NCI-H524 (cell line): ENCODE measurements at places on chromosomes 3 and 15.

- DNase-seq = no peak
These were observed 20.0 kb downstream of the SLC28A1 start for GRCh38 chr15:84904419-84904818.

- DNase-seq = no peak
These were observed 16.1 kb upstream of the TMEM115 start for GRCh38 chr3:50375258-50375931.

DNA sequence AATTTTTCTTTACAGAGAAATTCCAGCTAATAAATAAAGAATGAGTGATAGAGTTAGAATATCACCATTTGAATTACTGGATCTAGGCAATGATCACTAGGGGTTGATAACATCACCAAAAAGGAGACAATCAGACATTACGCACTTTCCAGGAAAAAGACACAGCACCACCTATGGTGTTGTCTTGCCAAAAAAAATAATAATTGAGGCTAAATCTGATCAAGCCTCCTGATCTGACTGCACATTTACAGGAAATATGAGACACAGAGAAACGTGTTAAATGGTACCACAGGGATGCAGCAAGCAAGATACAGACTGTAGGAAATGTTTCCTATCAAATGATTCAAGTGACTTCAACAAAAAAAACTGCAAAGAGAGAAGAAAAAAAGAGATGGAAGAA, 92.8 kb downstream of the EOMES start:
- no peak for DNase-seq

DNA sequence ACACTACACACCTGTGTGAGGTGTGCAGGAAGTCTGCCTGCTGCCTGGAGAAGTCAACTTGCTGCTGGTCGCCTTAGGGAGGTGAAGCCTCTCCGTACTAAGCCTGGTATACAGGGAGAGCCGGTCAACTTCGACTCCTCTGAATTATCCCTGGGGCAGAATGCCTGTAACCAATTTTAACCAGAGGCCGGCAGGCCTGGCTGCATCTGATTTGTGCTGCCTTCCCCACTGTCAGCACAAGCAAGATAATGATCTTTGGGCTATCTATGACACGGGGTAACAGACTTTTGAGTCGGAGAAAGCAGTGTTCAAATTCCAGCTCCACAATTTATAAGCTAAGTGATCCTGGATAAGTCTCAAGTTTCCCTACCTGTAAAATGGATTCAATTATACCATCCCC, 42.3 kb downstream of the MAGEF1 start:
- DNase-seq = no peak

DNA sequence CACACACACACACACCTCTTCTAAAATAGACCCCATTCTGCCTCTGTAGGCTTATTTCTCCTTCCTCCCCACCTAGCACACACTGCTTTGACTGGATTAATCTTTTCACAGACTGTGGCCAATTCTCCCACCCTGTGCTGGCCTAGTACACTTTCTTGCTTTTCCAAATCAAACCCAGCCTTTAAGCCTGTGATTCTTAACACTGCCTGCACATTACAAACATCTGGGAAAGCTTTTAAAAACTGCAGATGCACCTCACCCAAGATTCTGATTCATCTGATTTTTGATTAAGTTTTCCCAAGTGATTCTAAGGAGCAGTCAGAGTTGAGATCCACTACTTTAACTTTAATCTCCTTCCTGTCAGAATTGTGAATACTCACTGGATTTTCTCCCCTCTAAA, 12.8 kb downstream of the CSNK1G1 start:
- no peak for DNase-seq

- no peak for DNase-seq
These were observed 19.4 kb downstream of the RTP3 start for GRCh38 chr3:46517016-46517783.

DNA sequence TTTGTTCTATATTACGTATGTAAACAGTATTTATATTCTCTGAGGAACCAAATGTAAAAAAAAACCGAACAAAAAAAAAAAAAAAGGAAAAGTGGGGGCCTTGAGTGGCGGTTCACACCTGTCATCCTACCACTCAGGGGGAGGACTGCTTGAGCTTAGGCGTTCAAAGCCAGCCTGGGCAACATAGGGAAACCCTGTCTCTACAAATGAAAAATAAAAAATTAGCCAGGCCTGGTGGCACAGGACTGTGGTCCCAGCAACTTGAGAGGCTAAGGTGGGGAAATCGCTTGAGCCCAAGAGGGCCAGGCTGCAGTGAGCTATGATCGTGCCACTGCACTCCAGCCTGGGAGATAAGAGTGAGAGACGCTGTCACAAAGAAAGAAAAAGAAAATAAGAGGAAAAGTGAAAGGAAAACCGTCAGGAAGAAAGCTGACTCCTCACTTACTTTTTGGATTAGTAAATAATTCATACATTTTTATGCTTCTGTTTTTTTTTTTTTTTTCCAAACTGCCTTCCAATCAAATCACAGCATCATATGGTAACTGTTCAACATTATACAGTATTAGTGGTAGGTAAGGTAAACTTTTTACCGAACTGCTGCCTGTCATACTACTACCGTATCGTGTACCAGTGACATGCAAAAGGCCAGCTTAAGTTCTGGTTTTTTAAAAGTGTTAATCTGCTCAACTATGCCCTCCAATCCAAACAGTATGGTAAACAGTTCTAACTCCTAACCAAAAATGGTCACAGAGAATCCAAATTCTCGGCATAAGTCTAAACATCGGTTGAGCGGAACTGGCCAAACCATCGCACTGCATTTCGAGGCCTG, 1.2 kb downstream of the PHC3 start:
- DNase-seq = peak; percentile 25

- DNase-seq = no peak
These were observed 495.6 kb downstream of the IL5RA start for GRCh38 chr3:2614578-2614977.

GRCh38 chr15:94004697-94005096, 226.7 kb upstream of the MCTP2 start:
- DNase-seq = no peak

- peak; percentile 92 for DNase-seq
These were observed 120.5 kb downstream of the AQP9 start for GRCh38 chr15:58258501-58259292.

DNA sequence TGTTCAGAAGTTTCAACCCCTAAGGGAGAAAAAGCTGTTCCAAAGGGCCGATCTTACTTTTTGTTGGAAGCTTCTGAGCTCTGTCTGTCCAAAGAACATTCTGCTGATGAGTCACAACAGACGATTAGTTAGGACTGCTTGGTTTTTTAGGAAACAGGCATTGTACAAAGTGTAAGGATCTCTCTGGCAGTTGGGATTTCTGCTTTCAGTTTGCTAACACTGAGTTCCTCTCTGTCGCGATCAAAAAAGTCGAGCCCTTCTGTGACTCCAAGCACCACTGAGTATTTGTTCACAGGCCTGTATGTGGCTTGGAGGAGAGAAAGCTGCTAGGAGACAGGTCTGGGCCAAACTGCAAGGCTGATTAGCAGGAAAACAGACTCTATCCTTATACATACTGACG, 91.8 kb upstream of the PFN2 start:
- no peak for DNase-seq

DNA sequence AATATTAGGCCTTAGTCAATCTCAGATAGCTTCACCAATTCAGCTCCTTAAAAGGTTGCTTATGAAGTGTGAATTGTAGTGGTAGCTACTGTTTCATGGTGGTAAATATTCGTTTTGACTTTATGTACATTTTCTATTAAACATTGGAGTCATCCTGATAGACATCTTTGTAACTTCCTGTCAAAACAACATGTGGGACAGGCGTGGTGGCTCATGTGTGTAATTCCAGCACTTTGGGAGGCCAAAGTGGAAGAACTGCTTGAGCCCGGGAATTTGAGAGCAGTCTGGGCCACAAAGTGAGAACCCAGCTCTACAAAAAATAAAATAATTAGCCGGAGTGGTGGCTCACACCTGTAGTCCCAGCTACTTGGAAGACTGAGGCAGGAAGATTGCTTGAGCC, 2.0 kb upstream of the TRIM59 start:
- DNase-seq = no peak

- DNase-seq = no peak
These were observed 387.4 kb upstream of the C2CD4B start for GRCh38 chr15:62552444-62552843.

DNA sequence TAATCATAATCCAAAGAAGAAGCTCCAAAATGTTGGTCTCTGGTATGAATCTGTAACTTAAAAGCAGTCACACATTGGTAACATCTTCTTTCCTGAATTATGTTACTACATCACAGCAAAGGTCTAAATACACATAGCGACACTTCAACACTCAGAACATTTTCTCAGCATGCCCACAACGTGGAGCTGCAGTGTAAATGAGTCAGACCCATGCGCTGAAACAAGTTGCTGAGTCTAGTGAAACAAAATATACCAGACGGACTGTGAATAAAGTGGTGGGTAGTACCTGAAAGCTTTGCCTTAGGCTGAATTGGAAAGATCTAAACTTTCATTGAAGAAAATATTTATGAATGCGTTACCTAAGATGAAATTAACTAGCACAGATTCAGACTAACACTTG, 33.2 kb upstream of the GOLGA8B start:
- DNase-seq = no peak

- DNase-seq = no peak
These were observed 8.2 kb upstream of the APEH start for GRCh38 chr3:49665822-49666519.

DNA sequence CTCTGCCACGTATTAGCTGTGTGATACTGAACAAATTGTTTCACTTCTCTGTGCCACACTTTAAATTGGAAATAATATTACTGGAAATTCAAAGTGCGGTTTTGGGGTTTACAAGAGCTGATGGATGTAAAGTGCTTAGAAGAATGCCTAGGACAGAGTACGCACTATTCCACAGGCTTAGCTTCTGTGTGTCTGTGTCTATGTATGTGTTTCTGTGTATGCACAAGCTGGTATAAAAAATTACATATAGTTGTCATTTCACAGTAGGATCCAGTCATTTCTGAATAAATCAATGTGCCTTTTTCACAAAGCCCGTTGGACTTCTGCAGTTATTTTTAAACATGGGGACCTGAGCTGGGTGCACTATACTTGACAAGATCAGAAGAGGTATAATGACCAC, 370.4 kb downstream of the TUSC7 start:
- DNase-seq = no peak

- DNase-seq = no peak
These were observed 15.6 kb upstream of the FBXW12 start for GRCh38 chr3:48356419-48356818.

DNA sequence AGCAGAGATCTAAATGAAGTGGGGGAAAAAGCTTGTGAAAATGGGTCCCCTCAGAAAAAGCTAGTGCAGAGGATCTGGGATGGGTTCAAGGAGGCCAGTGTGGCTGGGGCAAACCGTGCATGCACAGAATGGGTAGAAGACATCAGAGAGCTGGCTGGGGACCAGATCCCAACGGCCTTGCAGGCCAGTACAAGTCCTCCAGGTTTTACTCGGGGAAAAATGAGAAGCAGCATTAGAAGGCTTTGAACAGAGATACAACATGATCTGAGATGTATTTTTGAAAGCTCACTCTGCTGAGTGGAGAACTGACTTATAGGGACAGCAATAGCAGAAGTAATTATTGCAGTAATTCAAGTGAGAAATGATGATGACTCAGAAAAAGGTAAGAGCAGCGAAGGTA, 114.5 kb downstream of the HERC1 start:
- DNase-seq = no peak

DNA sequence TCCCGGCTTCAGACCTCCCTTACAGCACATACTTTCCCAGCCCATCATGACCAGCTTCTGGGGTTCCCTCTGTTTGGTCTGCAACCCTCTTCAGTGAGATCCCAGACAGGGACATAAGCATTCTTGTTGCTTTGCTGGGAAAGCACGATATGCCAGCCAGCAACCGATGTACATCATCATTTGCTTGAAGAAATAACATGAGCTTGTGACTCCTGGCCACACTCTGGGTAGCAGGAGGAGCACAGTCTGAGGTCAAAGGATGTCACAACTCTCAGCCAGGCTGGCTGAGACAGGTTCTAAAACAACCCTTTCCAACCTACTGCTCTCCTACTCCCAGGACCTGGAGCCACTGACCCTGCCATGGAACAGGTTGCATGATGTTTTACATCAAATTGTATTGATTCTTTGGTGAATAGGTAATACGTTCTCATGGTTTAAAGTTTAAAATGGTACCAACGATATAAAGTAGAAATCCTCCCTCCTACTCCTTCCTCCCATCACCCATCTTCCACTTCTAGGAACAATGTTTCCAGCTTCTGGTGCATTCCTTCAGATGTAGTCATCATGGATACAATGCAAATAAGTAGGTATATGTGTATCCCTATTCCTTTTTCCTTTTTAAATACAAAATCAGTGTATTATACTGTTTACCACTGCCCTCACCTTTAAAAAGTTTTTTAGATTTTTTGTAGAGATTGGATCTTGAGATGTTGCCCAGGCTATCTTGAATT, 190.3 kb downstream of the OPA1 start:
- DNase-seq = no peak

- no peak for DNase-seq
These were observed 6.8 kb downstream of the SERPINI1 start for GRCh38 chr3:167742338-167742737.

DNA sequence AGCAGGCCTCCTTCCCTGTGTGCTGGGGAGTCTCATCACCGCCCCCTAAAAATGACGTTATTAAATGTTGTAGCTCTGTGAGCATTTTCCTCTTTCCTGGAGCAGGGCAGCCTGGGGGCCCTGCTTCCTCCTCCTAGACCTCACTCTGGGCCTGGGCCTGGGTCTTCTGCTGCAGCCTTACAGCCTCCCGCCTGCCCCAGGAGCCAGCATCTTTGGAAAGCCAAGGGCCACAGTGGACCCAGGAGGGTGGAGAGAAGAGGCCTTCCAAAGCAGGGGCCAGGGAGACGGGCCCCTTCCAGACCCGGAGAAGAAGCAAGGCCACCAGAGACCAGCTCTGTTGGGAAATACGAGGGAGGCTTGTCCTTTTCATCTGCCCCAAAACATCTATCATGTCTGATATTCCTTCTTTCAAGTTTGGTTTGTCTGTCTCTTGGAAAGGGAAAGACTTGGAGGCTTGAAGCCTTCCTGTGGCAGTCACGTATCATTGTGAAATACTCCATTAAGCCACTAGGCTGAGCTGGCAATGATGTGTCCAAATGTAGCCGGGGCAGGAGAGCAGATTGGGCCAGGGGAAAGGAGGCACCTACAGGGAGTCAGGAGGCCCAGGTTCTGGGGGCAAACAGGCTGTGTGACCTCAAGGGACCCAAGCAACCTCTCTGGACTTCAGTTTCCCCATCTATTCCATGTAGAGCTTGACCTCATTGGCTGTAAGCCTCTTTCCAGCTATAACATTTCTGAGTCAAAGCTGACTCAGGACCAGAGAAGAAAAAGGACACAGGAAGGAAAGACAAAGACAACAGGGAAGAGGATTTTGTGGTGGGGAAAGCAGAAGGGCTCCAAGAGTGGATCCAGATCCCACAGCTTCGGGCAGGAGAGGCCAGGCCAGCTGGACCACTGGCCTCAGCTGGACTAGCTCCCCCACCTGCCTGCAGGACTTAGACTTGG, 31.1 kb downstream of the CYP11A1 start:
- no peak for DNase-seq
